Coronary artery (tissue), 2 donors: ENCODE measurements at places on chromosomes 6 and 20.

- no peak for DNase-seq
These were observed 173.2 kb downstream of the CDH26 start for GRCh38 chr20:60131375-60131774.

GRCh38 chr6:137754366-137754765 lies 112.7 kb upstream of the TNFAIP3 start:
- DNase-seq = no peak

- DNase-seq = no peak
These were observed 1.2 kb downstream of the DXO start for GRCh38 chr6:31970604-31971271.

GRCh38 chr6:137095651-137096238 lies 51.0 kb upstream of the IL20RA start:
- no peak for DNase-seq

DNA sequence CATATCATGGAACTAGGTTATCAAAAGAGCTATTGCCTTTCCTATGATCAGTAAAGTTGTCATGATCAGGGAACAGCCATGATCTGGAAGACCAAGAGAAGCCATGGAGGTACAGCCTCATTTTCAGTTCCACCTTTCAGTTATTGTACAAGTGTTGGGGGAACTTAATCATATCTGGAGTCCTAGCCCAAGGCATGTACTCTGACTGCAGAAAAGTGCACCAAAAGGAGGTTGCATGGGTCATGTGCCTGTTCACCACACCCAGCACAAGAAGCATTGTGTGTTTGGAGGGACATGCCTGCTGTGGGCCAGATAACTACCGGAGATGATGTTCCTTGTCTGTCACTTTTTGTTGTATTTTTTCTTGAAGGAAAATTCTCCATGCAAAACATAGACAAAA lies 185.8 kb upstream of the MAN1A1 start:
- DNase-seq = no peak

- no peak for DNase-seq
These were observed 187.2 kb downstream of the LRFN2 start for GRCh38 chr6:40399888-40400457.

DNA sequence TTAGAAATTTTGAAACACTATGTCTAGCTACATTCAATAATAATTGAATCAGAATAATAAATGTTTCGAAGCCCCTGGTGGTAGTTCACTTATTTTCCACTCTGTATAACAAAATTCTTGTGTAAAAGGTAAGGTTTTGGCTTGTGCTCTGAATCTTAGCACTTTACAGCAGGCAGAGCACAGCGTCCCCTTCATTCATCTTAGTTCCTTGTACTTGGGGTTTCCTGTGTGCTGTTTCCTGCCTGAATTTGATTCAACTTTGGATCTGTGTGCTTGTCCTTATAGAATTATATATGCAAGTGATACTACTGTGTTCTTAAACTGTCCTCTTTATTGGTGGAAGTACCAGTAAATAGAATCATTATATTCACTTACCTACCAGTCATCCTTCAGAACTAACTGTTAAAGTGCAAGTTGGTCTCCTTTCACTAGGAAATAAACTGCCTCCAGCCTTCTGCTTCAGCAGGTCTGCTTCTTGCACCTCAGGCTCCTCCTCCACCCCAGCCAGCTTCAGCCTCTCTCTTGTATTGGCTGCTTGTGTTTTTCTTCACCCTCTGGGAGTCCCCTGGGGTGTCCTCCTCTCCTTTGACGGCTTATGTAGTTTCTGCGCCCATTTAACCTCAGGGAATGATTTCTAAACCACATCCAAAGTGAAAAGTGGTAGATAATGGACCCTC lies 28.8 kb upstream of the TULP4 start:
- no peak for DNase-seq

GRCh38 chr20:53498341-53498740 lies 95.3 kb downstream of the ZNF217 start:
- DNase-seq = no peak

GRCh38 chr20:32285621-32286371 lies 8.3 kb downstream of the KIF3B start:
- no peak for DNase-seq

- no peak for DNase-seq
These were observed 26.9 kb downstream of the ANKEF1 start for GRCh38 chr20:10061641-10062040.
